ENCODE measurements at places on chromosomes 7 and 10.

GRCh38 chr10:13776861-13777311, 190.1 kb downstream of the PRPF18 start:
- DNase-seq, result no peak

- no peak for DNase-seq
These were observed 156.5 kb upstream of the GHITM start for GRCh38 chr10:83982812-83983211.

DNA sequence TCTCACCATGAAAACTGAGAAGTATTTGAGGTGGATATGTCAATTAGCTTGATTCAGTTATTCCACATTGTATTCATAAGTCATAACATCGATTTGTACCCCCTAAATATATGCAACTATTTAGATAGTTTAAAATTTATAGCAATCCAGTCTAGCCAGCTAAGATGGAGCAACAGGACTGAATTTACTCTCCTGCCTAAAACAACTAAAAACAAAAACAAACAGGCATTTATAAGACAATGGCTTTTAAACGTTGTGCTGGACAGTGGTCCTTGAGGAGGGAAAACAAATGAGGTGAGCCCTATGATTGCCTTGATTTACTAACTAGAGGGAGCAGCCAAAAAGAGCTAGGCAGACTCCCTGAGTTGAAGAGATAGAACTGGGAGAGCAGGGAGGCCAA, 814 bp upstream of the GPAM start:
- no peak for DNase-seq

DNA sequence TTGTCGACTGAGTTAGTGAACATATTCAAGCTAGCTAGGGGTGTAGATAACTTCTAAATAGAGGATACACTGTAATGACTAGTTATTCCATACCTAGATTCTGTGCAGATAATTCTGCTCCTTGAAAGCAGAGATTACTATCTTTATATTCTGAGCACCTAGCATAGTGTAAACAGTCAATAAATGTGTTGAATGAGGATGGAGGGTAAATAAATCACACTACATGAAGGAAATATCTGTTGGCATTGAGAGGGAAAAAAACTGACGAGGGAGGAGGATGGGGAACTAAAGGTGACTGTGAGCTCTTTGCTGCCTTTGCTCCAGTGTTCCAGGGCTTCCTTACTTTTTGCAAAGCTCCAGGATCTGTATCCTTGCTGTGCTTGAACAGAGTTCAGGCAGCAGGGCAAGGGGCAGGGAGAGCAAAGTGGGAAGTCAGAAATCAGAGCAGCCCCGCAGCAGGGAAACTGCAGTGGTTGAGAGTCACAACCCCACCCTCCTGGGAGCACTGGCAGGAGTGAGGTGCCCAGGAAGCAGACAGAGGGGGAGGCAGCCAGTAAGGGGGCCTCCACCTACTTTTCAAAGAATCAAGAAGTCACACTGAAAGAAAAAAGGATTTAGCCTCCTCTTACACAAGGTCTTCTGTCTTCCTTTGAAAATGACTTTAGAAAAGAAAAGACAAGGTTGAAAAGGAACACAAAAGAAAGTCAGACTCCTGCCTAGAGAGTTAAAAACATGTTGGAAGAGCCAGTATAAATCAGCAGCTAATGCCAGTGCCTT, 71.8 kb upstream of the LRRN3 start:
- DNase-seq, result no peak

- no peak for DNase-seq
These were observed 243.2 kb downstream of the CCDC3 start for GRCh38 chr10:12758271-12758670.

- DNase-seq, result no peak
These were observed 109.8 kb upstream of the WDR11 start for GRCh38 chr10:120741396-120741795.

DNA sequence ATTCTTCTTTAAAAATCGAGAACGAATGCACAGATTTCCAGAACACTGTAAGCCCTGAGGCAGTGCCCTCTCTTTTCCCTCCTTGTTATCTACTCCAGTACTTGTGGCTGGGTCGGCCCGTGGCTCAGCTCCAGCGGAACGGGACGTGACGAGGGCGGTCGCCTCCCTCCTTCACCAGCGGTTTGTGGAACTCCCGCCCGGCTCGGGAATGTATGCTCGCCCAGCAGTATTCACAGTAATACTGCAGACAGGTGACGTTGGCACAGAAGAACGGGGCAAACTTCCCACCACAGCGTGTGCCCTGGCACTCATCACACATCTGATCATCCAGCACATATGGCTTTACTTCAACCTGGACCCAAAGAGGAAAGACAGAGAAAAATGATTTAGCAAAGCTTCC, 128.5 kb downstream of the BTAF1 start:
- no peak for DNase-seq

GRCh38 chr7:108596560-108596959, 26.9 kb downstream of the DNAJB9 start:
- DNase-seq, result no peak

DNA sequence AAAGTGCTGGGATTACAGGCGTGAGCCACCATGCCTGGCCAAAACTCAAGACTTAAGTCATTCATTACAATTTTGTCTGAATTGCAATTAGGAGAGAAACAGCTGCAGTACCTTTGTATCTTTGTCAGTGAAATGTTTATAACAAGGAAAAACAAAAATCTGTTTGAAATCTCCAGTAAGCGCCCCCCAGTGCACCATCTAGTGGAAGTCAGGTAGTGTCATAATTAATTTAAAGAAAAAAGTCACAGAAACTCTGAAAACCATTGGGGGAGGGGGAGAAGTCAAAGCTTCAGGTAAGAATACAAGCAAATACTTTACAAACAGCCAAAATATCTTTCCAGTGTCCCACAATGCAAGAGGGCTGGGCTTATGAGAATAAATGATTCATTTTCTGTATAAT, 2.8 kb downstream of the MPP7 start:
- DNase-seq, result no peak

- no peak for DNase-seq
These were observed 34.6 kb downstream of the ANKRD7 start for GRCh38 chr7:118259115-118259514.

DNA sequence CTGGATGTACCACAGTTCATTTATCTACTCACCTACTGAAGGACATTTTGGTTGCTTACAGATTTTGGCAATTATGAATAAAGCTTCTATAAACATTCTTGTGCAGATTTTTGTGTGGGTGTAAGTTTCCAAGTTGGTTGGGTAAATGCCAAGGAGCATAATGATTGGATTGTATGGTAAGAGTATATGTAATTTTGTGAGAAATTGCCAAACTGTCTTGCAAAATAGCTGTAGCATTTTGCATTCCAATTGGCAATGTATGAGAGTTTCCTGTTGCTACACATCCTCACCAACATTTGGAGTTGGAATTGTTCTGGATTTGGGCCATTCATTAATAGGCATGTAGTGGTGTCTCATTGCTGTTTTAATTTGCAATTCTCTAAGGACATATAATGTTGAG, 33.9 kb upstream of the HYAL4 start:
- DNase-seq, result no peak

DNA sequence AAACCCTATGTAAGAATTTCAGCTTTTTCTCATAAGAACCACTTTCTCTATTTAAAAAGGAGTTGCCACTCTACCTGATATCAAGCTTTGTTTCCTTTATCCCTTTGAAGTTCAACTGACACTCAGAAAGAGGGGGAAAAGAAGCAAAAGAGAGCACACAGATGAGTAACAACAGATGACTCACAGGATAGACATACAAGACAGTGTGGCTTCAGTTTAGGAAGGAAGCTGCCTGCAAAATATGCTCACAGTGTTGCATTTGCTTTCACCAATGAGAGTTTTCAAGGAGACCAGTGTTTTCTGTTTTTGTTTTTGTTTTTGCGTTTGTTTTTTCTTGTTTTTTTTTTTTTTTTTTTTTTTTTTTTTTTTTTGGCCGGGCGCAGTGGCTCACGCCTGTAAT, 1181.6 kb downstream of the DNAJB9 start:
- no peak for DNase-seq

DNA sequence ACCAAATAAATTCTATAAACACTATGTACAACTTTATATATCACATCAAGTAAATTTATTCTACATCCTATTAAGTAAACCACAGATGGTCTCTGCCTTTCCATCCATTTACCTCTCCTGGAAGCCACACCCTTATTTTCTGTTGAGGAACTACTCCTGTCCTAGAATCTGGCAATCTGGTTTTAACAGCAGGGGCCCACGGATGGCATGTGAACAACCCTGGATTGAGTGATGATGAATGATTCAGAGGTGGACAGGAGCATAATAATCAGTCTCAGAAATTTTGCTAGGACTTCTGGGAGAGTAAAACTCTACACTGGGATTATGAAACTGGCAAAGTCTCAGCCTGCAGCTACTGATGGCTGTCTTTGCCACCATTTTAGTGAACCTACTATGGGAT, 54.1 kb downstream of the CDK6 start:
- no peak for DNase-seq

GRCh38 chr7:21054427-21055112, 267.9 kb upstream of the SP8 start:
- DNase-seq, result no peak

DNA sequence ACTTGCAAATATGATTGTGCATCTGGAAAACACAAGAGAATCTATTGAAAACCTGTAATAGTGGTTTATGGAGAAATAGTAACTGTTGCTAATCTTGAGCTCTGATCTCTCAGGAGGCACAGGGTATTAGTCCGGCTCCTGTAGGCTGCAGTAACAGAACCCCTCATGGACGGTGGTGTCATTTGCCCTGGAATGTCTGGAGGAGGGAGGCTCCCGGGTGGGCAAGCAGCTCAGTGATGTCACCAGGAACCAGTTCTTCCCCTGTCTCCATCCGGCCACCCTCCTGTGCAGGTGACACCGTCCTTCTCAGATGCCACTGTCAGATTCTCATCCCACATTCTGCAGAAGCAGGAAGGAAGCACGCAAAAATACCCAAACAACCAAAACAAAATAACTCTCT, 29.3 kb downstream of the INPP5A start:
- no peak for DNase-seq

- DNase-seq, result no peak
These were observed 350.7 kb downstream of the ELMO1 start for GRCh38 chr7:37097983-37098382.

- no peak for DNase-seq
These were observed 9.0 kb downstream of the EMX2 start for GRCh38 chr10:117551330-117552155.

- DNase-seq, result no peak
These were observed 81.4 kb upstream of the PPP2R2D start for GRCh38 chr10:131819241-131820072.

GRCh38 chr7:105766421-105767073, 109.9 kb downstream of the ATXN7L1 start:
- DNase-seq, result no peak

All from stimulated activated CD4-positive, alpha-beta T cell treated with anti-CD3 and anti-CD28 coated beads, Interleukin-1b, Interleukin-23, amount 100 ng/mL, for 1 hour (primary cell).